Kidney capillary endothelial cell (primary cell): ENCODE measurements at places on chromosomes 16 and 17.

DNA sequence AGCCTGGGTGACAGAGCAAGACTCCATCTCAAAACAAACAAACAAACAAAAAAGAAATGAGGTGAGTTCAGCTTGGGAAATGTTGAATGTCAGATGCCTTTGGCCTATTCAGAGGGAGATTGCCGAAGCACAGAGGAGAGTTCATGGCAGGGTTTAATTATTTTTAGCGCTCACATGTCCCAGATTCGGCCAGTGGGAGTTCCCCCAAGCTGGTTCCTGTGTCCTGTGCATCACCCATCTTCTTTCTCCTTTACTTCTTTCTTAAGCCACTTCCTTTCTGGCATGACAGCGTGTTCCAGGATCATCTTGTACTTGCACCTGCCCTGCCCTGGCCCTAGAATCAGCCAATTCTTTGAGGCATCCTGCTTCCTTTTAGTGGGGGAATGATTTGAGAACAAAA lies 9.2 kb downstream of the MPV17L start:
- DNase-seq = no peak

DNA sequence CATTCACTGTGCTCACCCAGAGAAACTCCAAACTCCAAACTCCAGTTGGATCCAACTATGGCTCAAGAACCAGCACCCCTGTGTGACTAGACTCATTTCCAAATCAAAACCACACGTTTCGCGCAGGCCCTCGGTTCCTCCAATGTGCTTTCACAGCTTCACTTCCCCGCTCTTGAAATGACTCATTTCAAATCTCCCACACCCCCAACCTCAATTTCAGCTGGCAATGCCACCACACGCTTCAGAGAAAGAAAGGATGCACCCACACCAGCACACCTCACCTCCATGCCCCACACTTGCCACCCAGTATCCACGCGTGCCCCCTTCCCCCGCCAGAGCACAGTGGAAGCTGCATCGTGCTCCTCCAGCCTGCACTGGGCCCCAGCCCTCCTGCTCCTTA lies 9.0 kb downstream of the TMEM92 start:
- DNase-seq = no peak

GRCh38 chr17:2784864-2785263 lies 11.4 kb upstream of the RAP1GAP2 start:
- DNase-seq = no peak

DNA sequence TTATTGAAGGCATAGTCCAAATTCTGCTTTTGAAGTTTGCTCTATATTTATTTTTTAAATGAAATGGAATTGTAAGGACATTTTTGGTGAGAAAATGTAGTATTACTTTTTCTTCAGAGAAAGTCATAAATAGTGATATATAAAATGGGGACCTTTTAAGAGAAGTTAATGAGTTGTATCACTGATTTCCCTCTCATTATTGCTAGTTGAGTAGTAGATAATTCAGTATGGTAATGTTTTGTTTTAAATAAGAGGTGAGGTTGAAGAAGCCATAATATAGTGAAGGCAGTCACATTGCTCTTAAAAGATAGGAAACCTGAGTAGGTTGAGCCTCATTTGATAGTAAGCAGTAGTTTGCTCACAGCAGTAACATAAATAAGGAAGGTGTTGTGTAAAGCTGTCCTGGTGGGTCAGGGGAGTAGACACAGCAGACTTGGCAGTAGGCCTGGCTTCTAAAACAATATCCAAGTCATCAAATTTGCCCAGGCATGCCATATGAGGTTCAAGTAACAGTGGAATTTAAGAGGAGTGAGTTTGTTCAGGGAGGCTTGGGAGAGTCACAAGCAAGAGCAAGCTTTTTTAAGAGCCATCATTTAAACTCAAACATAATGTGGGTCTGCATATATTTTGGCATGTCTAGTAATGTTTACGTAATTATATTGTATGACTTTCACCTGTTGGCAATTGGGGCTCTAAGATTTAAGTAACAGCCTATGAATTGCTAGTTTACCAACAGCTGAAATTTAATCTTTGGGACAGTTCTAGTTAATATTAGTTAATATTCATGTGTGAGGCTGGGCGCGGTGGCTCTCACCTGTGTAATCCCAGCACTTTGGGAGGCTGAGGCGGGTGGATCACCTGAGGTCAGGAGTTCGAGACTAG lies 6.5 kb downstream of the NFATC3 start:
- no peak for DNase-seq

DNA sequence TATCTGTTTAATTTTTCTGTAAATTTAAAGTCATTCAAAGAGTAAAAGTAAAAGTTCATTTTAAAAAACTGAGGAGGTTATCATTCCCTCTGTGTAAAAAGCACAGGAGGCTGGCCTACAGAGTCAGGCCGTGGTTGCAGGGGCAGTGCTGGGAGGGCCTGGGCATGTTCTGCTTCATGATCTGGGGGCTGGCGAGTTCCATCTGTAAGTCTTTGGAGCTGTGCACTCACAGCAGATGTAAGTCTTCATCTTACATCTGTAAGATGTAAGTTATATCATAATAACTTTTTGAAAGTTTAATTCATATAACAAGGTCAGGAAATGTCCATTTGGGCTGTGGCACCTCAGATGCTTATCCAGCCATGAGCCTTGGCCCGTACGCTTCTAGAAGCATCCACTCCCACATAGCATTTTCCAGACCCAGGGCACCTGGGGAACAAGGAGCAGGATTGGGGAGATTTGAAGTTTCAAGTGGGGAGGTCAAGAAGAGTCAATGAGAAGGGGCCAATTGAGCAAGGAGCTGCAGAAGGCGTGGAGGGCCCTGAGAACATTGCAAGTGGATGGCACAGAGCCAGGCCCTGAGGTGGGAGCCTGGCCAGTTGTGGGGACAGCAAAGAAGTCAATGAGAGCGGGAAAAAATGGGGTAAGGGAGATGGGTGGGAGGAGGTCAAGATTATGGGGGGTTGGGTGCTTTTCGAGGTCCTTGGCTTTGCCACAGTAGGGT lies 54.1 kb downstream of the TNFRSF13B start:
- no peak for DNase-seq

GRCh38 chr17:29728490-29728889 lies 105.8 kb upstream of the CORO6 start:
- DNase-seq = no peak
